Keratinocyte (primary cell): ENCODE measurements at places on chromosomes 1 and 21.
A peak's percentile ranks its signal among the peaks of the same experiment; 100 is the strongest.

GRCh38 chr21:18104802-18105201 is 139.8 kb upstream of the CHODL start:
- no peak for DNase-seq

GRCh38 chr1:110502402-110503151 is 16.4 kb downstream of the KCNA10 start:
- no peak for DNase-seq

DNA sequence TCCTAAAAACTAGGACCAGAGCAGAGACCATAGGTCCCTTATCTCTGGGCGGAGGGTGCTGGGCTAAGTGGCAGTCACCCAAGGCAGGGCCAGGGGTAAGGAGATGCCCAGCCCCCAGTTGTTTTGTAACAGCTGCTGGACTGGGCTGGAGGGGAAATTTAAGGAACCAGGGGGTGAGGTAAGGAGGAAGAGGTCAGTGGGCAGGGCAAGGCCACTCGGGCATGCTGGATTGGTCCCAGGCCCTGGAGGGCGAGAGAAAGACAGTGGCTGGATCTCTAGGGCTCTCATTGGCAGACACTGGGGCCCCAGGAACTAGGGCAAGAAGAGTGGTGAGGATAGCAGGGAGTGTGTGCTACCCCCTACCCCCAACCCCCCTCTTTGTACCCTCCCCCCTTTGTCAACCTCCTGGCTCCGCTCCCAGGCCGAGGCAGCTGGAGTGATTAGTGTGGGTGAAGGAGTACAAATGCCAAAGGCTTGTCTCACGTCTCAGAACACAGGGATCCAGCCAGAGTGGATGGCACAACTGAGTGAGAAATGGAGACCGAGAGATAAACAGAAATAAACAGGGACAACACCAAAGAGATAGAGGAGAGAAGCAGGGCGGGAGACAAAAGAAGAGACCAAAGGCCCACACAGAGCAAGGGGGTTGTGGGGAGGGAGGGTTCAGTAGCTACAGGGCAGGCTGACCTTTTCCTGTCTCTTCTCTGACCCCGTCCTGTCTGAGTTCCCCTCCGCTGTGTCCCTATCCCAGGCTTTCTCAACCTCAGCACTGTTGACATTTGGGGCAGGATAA is 20.5 kb upstream of the THRAP3 start:
- no peak for DNase-seq

DNA sequence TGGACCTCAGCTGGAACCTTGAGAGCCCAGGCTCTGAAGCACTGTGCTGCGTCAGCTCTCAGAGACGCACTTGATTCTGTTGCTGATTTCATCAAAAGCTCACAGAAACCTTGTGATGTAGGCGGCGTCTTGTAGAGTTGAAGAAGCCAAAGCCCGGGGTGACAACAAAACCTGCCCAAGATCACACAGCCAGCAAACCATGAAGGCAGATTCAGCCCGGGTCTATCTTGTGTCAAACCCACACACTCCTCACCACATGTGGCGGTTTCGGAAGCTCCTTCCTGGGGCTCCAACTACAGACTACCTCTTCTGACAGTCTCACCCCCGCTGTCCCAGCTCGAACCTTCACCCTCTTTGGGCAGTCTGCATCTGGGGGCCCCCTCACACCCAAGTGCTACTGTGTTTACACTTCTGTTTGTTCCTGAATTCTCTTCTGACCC is 50.4 kb downstream of the TENT5C start:
- DNase-seq, result no peak

DNA sequence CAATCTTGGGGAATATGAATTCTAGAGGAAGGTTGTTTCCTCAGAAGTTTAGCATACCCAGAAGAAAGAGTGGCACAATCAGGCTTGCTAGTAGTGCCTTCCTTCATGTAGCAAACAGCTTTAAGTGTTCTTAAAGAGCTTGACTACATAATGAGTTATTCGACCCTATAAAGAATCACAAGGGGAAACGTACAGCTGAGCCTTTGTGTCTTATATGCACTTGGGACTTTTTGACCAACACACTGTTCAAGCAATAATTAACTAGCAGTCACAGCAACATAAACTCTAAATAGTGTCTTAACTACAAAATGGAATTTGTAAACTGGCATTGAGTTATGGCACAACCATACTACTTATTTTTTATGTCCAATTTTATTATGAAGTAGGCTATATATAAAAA is 86.1 kb downstream of the TTLL7 start:
- DNase-seq, result no peak

GRCh38 chr1:89351597-89352311 is 12.1 kb upstream of the GBP6 start:
- no peak for DNase-seq

GRCh38 chr21:35303085-35303484 is 254.0 kb upstream of the RUNX1 start:
- DNase-seq, result peak; percentile 76

- no peak for DNase-seq
Observed at GRCh38 chr1:111992476-111992875, 3.0 kb upstream of the KCND3 start.

GRCh38 chr1:247574664-247575063 is 13.5 kb upstream of the OR2G2 start:
- DNase-seq, result no peak

DNA sequence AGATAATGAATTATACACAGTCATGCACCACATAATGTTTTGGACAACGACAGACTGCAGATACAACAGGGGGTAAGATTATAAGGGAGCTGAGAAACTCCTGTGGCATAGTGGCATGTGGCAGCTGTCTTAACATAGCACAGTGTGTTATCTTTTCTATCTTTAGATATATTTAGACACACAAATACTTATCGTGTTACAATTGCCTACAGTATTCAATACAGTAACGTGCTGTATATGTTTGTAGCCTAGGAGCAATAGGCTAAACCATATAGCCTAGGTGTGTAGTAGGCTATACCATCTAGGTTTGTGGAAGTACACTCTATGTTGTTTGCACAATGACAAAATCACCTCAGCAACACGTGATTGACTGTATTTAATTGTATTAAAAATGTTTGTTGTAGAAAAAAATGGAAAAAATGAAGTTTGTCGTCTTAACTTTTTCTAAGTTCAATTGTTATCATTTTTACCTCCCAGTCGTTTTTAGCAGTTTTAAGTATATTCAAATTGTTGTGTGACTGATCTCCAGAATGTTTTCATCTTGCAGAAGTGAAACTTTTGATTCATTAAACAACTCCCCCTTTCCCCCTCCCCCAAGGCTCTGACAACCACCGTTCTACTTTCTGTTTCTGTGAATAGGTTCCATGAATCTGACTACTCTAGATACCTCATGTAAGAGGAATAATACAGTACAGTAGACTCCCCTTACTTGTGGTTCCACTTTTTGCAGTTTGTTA is 351.0 kb upstream of the B3GALT2 start:
- DNase-seq, result no peak

DNA sequence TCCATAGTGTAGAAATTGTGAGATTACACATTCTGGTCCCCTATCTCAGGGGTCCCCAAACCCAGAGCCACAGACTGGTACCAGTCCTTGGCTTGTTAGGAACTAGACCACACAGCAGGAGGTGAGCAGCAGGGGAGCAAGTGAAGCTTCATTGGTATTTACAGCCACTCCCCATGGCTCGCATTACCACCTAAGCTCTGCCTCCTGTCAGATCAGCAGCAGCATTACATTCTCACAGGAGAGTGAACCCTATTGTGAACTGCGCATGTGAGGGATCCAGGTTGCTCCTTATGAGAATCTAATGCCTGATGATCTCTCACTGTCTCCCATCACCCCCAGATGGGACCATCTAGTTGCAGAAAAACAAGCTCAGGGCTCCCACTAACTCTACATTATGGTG is 229.7 kb upstream of the IRF2BP2 start:
- no peak for DNase-seq

DNA sequence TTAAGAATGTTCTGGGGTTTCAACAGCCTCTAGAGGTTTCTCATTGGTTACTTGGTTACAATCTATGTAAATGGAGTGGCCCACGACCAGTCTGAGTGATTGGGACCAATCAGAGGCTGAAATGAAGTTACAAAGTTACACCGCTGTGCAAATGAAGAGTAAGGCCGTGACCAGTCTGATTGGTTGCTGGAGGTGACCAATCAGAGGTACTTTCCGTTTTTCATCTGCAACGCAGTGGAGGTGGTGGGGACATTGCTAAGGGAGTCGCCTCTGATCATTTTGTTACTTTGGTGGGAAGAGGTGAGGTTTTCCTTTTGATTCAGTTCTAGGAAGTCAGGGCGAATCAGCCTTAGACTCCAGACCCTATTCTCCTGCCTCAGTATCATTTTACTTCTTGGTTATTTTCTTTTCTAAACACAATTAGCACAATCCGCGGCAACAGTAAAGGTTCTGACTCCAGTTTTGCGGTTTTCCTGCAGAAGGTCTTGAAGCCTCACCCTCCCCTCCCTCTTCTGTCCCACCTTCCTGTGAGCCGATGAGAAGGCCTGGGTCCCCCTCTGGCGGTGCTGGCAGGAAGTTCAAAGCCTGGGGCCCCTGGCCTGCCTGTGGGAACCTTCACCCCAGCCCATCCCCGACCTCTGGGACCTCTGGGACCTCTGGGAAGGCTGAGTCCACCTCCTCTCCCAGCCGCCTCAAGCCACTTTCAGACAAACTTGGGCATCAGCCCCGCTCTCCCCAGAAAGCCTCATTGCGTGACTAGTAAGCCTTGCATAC is 38.7 kb upstream of the TTC34 start:
- no peak for DNase-seq

DNA sequence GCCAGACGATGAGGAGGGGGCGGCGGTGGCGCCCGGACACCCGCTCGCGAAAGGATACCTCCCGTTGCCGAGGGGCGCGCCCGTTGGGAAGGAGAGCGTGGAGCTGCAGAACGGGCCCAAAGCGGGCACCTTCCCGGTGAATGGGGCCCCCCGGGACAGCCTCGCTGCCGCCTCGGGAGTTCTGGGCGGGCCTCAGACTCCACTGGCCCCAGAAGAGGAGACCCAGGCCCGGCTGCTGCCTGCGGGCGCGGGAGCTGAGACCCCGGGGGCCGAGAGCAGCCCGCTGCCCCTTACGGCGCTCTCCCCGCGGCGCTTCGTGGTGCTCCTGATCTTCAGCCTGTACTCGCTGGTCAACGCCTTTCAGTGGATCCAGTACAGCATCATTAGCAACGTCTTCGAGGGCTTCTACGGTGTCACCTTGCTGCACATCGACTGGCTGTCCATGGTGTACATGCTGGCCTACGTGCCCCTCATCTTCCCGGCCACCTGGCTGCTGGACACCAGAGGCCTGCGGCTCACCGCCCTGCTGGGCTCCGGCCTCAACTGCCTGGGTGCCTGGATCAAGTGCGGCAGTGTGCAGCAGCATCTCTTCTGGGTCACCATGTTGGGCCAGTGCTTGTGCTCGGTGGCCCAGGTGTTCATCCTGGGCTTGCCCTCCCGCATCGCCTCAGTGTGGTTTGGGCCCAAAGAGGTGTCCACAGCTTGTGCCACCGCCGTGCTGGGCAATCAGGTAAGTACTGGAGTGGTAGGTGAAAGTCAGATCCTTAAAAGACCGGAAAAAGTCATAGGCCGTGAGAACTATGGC is 588 bp downstream of the FLVCR1 start:
- no peak for DNase-seq

GRCh38 chr1:230750576-230750975 is 3.4 kb downstream of the CAPN9 start:
- no peak for DNase-seq

- no peak for DNase-seq
Observed at GRCh38 chr1:203526130-203526529, 32.2 kb downstream of the OPTC start.

DNA sequence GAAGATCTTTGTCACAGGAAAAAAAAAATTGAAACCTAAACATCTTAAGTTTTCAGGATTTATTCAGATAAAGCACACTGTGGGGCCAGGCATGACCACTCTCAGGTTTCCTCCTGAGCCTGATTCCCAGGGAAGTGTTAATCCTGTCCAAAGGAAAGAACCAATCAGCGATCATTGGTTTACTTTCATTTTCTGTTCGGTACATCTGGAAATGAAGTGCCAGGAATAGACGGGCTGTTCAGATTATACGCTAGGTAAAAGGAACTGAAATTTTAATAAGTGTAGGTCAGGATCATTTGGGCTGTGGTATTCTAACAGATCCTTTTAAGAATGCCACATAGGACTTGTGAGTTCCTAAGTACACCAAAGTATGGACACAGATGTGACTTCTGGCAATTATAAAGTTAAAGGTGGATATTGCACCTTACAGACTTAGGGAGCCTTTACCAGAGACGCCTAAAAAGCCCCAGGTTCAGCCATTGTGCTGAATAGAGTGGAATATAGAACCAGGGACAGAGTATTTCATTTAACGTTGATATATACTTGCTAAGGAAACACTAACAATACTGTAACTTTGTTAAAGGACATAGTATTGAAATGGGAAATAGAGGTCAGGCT is 9.3 kb upstream of the CACYBP start:
- DNase-seq, result no peak

- DNase-seq, result no peak
Observed at GRCh38 chr1:27058966-27059669, 46.5 kb upstream of the TENT5B start.

GRCh38 chr1:27555700-27556424 is 48.1 kb downstream of the AHDC1 start:
- DNase-seq, result no peak

- no peak for DNase-seq
Observed at GRCh38 chr1:235102993-235103411, 25.6 kb downstream of the TOMM20 start.

GRCh38 chr1:60156371-60156770 is 82.8 kb upstream of the C1orf87 start:
- no peak for DNase-seq
